Right lobe of liver (tissue), 6 donors: ENCODE measurements at places on chromosomes 11 and 22. TPM values are rescaled to one million over a fixed set of nuclear protein-coding genes. Genes with fewer than 3 reads are reported as not detected.

DNA sequence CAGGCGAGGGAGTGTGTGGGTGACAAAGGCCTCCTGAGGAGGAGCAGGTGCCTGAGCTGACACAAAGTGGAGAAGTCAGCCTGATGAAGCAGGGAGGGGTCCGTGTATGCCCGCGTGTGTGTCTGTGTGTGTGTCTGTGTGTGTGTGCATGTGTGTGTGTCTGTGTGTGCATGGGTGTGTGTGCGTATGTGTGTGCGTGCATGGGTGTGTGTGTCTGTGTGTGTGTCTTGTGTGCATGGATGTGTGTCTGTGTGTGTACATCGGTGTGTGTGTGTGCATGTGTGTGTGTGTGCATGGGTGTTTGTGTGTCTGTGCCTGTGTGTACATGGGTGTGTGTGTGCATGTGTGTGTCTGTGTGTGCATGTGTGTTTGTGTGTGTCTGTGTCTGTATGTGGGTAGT is 65.6 kb upstream of the EIF3D start:
- no peaks in the 10 kb centered on the region for H3K4me1 ChIP-seq
- DNase-seq = no peak
- no peaks in the 10 kb centered on the region for H3K36me3 ChIP-seq
- no peak overlapping the region for H3K4me3 ChIP-seq
- H3K27me3 ChIP-seq = no peaks in the 10 kb centered on the region

- no peak overlapping the region for H3K27ac ChIP-seq
- no peaks in the 10 kb centered on the region for H3K27me3 ChIP-seq
- H3K4me3 ChIP-seq = no peak overlapping the region
- H3K36me3 ChIP-seq = no peaks in the 10 kb centered on the region
- H3K4me1 ChIP-seq = no peaks in the 10 kb centered on the region
- DNase-seq = no peak
Observed at GRCh38 chr11:26112264-26112663, 219.7 kb upstream of the ANO3 start.

DNA sequence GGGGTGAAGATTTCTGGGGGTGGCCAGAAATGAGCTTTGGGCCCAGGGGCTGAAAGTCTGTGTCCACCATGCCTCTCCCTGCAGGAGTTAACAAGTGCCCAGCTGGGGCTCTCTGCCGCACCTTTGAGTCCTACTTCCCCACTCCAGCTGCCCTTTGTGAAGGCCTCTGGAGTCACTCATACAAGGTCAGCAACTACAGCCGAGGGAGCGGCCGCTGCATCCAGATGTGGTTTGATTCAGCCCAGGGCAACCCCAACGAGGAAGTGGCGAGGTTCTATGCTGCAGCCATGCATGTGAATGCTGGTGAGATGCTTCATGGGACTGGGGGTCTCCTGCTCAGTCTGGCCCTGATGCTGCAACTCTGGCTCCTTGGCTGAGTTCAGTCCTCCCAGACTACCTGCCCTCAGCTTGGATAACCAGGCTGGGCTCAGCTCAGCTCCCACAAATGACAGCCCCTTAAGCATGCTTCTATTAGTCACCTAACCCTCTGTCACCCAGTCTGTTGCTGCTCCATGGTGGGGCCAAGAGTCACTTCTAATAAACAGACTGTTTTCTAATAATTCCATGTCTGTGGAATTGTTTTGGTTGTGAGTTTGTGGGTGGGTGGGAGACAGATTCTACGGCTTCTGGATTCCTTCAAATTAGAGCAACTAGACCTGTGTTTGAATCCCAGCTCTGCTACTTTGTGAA is 3.0 kb upstream of the INPPL1 start:
- no peaks in the 10 kb centered on the region for H3K36me3 ChIP-seq
- no peak overlapping the region for H3K4me3 ChIP-seq
- no peak overlapping the region for H3K27ac ChIP-seq
- no peak for DNase-seq

GRCh38 chr22:49372111-49372529 is 455.6 kb downstream of the BRD1 start:
- no peaks in the 10 kb centered on the region for H3K36me3 ChIP-seq
- no peaks in the 10 kb centered on the region for H3K27me3 ChIP-seq
- no peaks in the 10 kb centered on the region for H3K4me1 ChIP-seq
- H3K27ac ChIP-seq = no peak overlapping the region

DNA sequence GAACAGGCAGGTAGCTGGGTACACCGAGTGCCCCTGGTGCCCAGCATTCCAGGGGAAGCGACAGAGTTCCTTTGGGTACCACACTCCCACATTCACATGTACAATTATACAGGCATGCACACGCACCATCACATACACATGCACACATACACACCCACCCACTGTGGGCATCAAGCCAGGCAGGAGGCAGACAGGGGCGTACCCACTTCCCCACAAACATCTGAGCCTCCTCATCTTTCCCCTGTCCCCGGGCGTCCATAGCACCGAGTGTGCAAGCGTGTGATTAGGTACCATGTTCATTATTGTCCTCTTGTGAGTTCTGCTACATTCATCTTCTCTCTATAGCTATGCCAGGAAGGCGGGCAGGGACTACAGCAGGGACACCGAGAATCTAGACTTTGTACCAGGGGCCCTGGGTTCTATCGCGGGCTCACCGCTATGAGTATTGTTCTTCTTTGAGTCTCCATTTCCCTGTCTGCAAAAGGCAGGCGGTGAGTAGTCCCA is 2.1 kb upstream of the CARD10 start:
- no peak for DNase-seq
- H3K36me3 ChIP-seq = no peaks in the 10 kb centered on the region
- no peak overlapping the region for H3K4me3 ChIP-seq
- no peak overlapping the region for H3K27ac ChIP-seq
- H3K27me3 ChIP-seq = no peaks in the 10 kb centered on the region

GRCh38 chr11:97614606-97615005 is 1224.8 kb downstream of the JRKL start:
- H3K4me3 ChIP-seq = no peak overlapping the region
- no peaks in the 10 kb centered on the region for H3K4me1 ChIP-seq
- DNase-seq = no peak
- H3K27ac ChIP-seq = no peak overlapping the region

GRCh38 chr22:37880668-37881440 is 25.2 kb upstream of the MICALL1 start:
- no peaks in the 10 kb centered on the region for H3K27me3 ChIP-seq
- H3K4me3 ChIP-seq = no peak overlapping the region
- peaks cover 70% of the 10 kb centered on the region for H3K36me3 ChIP-seq
- no peak for DNase-seq
- no peak overlapping the region for H3K27ac ChIP-seq

GRCh38 chr22:38944653-38945052 is 12.8 kb upstream of the APOBEC3A start:
- no peak overlapping the region for H3K27ac ChIP-seq
- no peak overlapping the region for H3K4me3 ChIP-seq
- H3K36me3 ChIP-seq = no peaks in the 10 kb centered on the region
- no peaks in the 10 kb centered on the region for H3K4me1 ChIP-seq

DNA sequence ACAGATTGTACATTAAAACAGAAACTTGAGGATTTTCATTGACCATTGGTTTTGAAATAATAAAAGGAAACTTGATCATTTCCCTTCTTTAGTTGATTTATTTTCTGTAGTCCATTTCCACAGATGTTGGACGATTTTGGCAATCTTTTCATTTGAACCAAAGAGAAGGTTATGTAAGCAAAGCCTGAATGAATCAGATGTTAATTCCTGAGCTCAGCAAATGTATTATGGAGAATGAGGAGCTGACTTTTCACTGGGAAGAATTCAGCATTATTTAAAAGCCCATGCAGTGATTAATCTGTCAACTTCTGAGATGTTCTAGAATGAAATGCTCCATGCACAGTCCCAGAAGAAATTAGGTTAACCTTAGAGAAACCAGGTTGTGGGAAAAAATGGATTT is 29.0 kb downstream of the ELMOD1 start:
- H3K27ac ChIP-seq = no peak overlapping the region
- H3K36me3 ChIP-seq = no peaks in the 10 kb centered on the region
- H3K27me3 ChIP-seq = no peaks in the 10 kb centered on the region
- H3K4me1 ChIP-seq = no peaks in the 10 kb centered on the region

DNA sequence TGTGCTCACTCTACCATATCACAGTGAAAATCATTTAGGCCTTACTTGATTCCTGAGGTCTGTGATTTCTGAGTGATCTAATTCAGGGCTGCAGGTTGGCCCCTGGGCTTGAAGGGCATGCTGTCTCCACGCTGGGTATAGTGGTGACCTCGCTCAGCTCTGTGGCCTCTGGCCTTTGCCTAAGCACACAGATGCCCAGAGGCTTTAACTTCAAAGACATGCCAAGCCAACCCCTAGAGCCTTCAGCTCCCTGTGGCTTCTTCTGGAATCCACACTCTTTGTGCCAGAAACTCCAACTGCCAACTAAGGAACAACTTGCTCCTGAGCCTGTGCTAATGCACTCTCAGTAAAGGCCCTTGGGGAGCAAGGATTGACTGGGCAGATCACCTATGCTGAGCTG is 232.6 kb upstream of the MPPED2 start:
- H3K36me3 ChIP-seq = no peaks in the 10 kb centered on the region
- H3K4me1 ChIP-seq = no peaks in the 10 kb centered on the region
- H3K4me3 ChIP-seq = no peak overlapping the region
- H3K27ac ChIP-seq = no peak overlapping the region
- no peak for DNase-seq
- H3K27me3 ChIP-seq = no peaks in the 10 kb centered on the region

DNA sequence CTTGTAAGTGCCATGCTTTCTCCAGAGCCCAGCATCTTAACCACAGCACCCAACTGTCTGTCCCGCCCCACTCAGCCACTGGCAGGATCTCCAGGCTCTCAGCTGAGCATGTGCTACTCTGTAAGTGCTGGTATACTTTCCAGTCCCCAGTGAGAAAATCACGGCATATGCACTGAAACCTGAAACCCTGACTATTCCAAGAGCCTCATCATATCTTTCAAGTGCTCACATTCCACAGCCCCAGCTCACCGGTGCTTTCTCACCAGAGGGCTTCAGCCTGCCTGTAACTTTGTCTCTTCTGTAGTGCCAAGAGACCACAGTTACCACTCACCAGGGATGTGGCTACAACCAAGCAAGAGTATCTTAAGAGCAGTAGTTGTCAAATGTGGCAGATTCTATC is 24.4 kb upstream of the PAMR1 start:
- no peak for DNase-seq
- no peaks in the 10 kb centered on the region for H3K27me3 ChIP-seq
- no peaks in the 10 kb centered on the region for H3K4me1 ChIP-seq
- no peak overlapping the region for H3K27ac ChIP-seq
- no peak overlapping the region for H3K4me3 ChIP-seq

- no peak for DNase-seq
- H3K27ac ChIP-seq = no peak overlapping the region
- no peaks in the 10 kb centered on the region for H3K4me1 ChIP-seq
Observed at GRCh38 chr22:27719535-27720227, 81.9 kb downstream of the MN1 start.

GRCh38 chr22:30054764-30055069 is 25.5 kb upstream of the HORMAD2 start:
- H3K4me1 ChIP-seq = no peaks in the 10 kb centered on the region
- no peak for DNase-seq
- no peaks in the 10 kb centered on the region for H3K36me3 ChIP-seq
- H3K4me3 ChIP-seq = no peak overlapping the region
- no peaks in the 10 kb centered on the region for H3K27me3 ChIP-seq

GRCh38 chr11:61091373-61092279 is 10.7 kb upstream of the CD5 start:
- no peak overlapping the region for H3K4me3 ChIP-seq
- no peak for DNase-seq
- no peaks in the 10 kb centered on the region for H3K27me3 ChIP-seq
- H3K27ac ChIP-seq = no peak overlapping the region

GRCh38 chr11:33540946-33541915 is 159.4 kb downstream of the C11orf91 start:
- H3K4me3 ChIP-seq = no peak overlapping the region

DNA sequence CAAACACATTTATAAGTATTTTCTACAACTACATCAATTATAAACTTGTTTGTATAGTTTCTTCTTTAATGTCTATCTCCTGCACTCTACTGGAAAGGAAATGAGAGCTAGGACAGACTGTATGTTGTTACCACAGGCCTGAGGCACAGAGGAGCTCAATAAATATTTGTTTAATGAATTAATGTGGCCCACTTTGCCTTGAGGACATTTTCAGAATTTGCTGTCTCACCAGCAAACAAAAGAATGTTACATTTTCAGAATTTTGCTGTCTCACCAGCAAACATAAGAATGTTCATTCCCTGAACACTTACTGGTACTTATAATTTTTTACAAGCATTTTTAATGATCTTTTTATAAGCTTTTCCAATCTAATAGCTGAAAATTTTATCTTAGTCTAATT is 41.9 kb upstream of the WNT7B start:
- H3K36me3 ChIP-seq = no peaks in the 10 kb centered on the region
- no peak overlapping the region for H3K4me3 ChIP-seq
- H3K4me1 ChIP-seq = no peaks in the 10 kb centered on the region
- H3K27me3 ChIP-seq = no peaks in the 10 kb centered on the region

DNA sequence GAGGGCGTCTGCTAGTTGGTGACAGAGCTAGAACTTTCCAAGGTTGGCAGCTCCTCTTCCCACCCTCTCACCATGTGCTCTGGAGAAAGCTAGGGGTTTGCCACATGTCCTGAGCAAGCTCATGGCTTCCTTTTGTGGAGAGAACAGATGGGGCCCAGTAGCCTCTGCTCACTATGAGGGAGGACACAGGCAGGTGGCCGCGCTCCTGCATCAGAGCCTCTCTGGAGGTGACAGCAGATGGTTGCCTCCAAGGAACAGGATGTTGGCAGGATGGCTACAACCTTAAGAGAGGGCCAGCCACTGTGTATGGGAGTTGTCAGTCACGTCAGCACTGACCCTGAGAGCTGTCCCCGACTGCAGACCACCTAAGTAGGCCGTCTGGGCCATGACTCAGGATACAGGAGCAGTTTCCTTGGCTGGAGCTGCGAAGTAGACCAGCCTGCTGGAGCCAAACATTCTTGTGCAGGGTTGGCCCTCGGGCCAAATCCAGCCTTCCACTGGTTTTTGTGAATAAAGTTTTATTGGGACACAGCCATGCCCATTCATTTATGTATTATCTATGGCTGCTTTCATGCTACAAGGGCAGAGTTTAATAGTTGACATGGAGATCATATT is 28.0 kb downstream of the SGSM1 start:
- no peak for DNase-seq
- no peaks in the 10 kb centered on the region for H3K4me1 ChIP-seq
- H3K27ac ChIP-seq = no peak overlapping the region
- H3K36me3 ChIP-seq = no peaks in the 10 kb centered on the region

- H3K4me1 ChIP-seq = peaks cover 7% of the 10 kb centered on the region
- DNase-seq = peak; percentile 58
- H3K27me3 ChIP-seq = no peaks in the 10 kb centered on the region
Observed at GRCh38 chr11:14499178-14499559, 442 bp downstream of the COPB1 start.

CRYBA4 gene
- total RNA-seq = not detected

HEPHL1 gene
- not detected for total RNA-seq

ZNF215 gene
- total RNA-seq = 0.14 TPM

PTPN5 gene
- not detected for total RNA-seq

SESN3 gene
- 6.5 TPM for total RNA-seq

POTEH gene
- not detected for total RNA-seq
